ENCODE measurements at places on chromosomes 3 and 15.

GRCh38 chr3:58041826-58042324 lies 33.7 kb downstream of the FLNB start:
- H3K27me3 ChIP-seq: no peaks in the 10 kb centered on the region
- peaks cover 70% of the 10 kb centered on the region for H3K4me1 ChIP-seq
- H3K36me3 ChIP-seq: no peaks in the 10 kb centered on the region
- DNase-seq: peak; percentile 54
- H3K4me3 ChIP-seq: no peak overlapping the region

- no peak for DNase-seq
- H3K4me3 ChIP-seq: no peak overlapping the region
- no peaks in the 10 kb centered on the region for H3K36me3 ChIP-seq
- no peaks in the 10 kb centered on the region for H3K27me3 ChIP-seq
Observed at GRCh38 chr15:52220251-52220650, 29.1 kb upstream of the GNB5 start.

DNA sequence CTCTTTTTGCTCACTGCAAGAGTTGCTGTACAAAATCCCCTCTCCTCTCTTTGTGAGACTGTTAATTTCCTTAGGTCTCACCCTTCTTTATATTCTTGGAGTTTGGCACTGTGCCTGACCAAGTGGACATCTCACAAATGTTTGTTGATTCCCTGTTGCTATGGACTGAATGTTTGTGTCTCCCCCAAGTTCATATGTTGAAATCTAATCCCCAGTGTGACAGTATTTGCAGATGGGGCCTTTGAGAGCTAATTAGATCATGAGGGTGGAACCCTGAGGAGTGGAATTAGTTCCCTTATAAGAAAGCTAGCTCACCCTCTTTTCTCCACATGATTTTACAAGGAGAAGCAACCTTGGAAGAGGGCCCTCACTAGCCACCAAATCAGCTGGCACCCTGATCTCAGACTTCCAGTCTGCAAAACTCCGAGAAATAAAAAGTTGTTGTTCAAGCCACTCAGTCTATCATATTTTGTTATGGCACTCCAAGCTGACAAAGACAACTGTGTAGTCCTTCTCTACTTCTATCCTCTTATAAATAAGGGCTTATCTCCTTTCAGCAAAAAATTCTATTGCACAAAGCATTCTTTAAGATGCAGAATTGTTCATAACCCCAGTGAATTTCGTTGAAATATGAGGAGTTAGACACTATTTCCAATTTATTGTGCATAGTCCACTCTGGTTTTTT lies 65.5 kb upstream of the NPHP3 start:
- peaks cover 2% of the 10 kb centered on the region for H3K27me3 ChIP-seq
- H3K27ac ChIP-seq: no peak overlapping the region
- H3K4me3 ChIP-seq: no peak overlapping the region
- peak; percentile 4 for DNase-seq
- peaks cover 2% of the 10 kb centered on the region for H3K4me1 ChIP-seq

- no peak overlapping the region for H3K27ac ChIP-seq
- peaks cover 7% of the 10 kb centered on the region for H3K4me1 ChIP-seq
- no peaks in the 10 kb centered on the region for H3K36me3 ChIP-seq
- no peaks in the 10 kb centered on the region for H3K27me3 ChIP-seq
Observed at GRCh38 chr15:71390096-71390495, 274.8 kb downstream of the THSD4 start.

DNA sequence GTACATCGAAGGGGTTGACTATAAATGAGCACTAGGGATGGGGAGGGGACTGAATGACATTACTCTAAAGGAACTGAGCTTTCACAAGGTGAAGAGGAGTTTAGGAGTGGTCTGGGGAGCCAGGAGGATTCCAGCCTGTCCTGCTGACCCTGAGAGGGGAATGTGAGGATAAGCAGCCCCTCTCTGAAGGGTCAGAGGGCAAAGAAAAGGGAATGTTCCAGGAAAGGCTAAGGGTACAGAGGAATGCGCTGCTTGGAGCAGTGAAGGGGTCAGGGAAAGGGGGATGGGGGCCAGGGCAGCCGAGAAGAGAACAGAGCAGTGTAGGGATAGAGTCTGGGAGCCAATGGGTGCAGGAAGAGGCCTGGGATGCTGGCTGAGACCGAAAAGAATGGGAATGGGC lies 28.0 kb upstream of the TPM1 start:
- peaks cover 25% of the 10 kb centered on the region for H3K4me1 ChIP-seq
- no peak for DNase-seq
- H3K36me3 ChIP-seq: no peaks in the 10 kb centered on the region
- H3K27me3 ChIP-seq: no peaks in the 10 kb centered on the region
- H3K27ac ChIP-seq: no peak overlapping the region

DNA sequence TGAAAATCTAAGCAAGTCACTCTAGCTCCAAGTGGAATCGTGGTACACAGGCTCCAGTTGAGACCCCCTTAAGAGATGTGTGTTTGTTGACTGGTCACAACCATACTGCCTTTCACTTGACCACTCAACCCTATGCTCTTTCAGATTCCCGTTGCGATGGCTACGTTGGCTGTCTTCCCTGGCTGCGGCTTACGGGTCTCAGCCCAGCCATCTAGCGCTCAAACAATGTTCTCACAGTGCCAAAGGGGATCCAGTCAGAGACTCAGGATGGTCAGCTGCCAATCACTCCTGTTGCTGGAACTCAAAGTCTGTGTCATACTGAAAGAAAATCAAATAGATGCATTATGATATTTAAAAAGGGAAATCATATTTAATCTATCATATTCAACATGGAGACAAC lies 237.6 kb downstream of the ITPR1 start:
- H3K36me3 ChIP-seq: no peaks in the 10 kb centered on the region
- no peak overlapping the region for H3K27ac ChIP-seq
- no peaks in the 10 kb centered on the region for H3K4me1 ChIP-seq
- H3K4me3 ChIP-seq: no peak overlapping the region
- H3K27me3 ChIP-seq: no peaks in the 10 kb centered on the region

- no peak overlapping the region for H3K4me3 ChIP-seq
- peaks cover 25% of the 10 kb centered on the region for H3K4me1 ChIP-seq
- H3K27ac ChIP-seq: no peak overlapping the region
- no peaks in the 10 kb centered on the region for H3K27me3 ChIP-seq
- DNase-seq: no peak
Observed at GRCh38 chr3:184158404-184158803, 3.2 kb downstream of the DVL3 start.

DNA sequence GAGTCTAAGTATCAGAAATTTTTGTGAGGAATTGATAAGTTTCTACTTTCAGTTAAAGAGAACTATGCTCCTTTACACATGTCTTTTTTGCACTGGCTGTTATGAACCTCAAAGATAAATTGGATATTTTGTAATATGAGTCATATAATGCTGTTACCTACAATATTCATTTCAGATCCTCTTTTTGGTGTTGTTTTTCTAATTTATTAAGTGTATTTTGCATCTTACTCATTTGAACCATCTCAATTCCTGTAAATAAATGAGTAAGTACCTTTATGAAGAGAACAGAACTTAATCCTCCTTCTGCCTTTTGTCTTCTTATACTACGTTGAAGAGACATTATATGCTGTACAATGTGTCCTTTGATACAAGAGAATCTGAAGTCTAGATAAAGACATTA lies 74.4 kb downstream of the ZIC1 start:
- H3K4me3 ChIP-seq: no peak overlapping the region
- no peak for DNase-seq
- no peak overlapping the region for H3K27ac ChIP-seq

DNA sequence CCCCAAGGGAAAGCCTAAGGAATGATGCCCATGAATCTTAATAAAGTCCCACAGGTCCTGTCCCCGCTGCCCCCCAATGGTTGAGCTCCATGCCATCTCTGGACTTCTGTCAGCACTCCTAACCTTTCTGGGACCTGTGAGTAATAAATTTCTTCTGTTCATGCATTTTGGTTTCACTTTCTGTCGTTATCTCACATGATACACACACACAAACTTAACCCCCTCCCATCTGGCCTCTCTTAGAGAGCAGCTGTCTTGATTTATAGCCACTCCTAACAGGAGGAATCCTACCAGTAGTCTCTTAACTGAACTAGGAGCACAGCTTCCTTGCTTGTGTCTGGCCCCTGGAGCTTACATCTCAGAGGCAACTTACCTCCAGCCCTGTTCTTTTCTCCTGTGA lies 82.7 kb upstream of the SELENOK start:
- no peaks in the 10 kb centered on the region for H3K36me3 ChIP-seq
- H3K27me3 ChIP-seq: no peaks in the 10 kb centered on the region
- no peaks in the 10 kb centered on the region for H3K4me1 ChIP-seq
- no peak overlapping the region for H3K4me3 ChIP-seq
- H3K27ac ChIP-seq: no peak overlapping the region
- no peak for DNase-seq

DNA sequence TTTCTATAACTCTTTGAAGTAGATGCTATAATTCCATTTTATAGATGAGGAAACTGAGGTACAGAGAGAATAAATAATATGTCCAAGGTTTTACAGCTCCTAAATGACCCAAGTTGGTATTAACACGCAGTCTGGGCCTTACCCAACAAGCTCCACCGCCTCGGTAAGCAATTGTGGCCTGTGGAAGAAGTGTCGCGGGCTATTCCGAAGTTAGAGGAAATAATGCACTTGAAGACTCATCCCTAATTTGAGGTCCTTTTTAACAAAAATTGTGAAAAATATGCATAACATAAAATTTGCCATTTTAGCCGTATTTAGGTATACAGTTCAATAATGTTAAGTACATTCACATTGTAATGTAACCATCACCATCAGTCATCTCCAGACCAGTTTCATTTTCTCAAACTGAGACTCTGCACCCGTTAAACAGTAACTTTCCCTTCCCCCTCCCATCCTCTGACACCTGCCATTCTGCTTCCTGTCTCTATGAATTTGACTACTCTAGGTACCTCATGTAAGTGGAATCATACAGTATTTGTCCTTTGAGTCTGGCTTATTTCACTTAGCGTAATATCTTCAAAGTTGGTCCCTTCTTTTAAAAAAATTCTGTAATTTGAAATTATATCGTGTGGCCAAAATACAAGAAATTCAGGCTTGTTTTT lies 18.2 kb downstream of the IDH3A start:
- no peak for DNase-seq
- no peak overlapping the region for H3K27ac ChIP-seq
- H3K4me3 ChIP-seq: no peak overlapping the region
- no peaks in the 10 kb centered on the region for H3K4me1 ChIP-seq
- H3K27me3 ChIP-seq: no peaks in the 10 kb centered on the region

GRCh38 chr3:30286811-30287210 lies 319.6 kb upstream of the TGFBR2 start:
- H3K27me3 ChIP-seq: no peaks in the 10 kb centered on the region
- H3K27ac ChIP-seq: peak overlapping the region; percentile 60
- H3K4me1 ChIP-seq: peaks cover 77% of the 10 kb centered on the region
- H3K36me3 ChIP-seq: no peaks in the 10 kb centered on the region

- peaks cover 4% of the 10 kb centered on the region for H3K27me3 ChIP-seq
- H3K27ac ChIP-seq: no peak overlapping the region
- DNase-seq: no peak
Observed at GRCh38 chr15:62209322-62209721, 44.2 kb upstream of the C2CD4B start.

GRCh38 chr3:150308037-150308319 lies 100.1 kb upstream of the TSC22D2 start:
- H3K4me3 ChIP-seq: no peak overlapping the region
- H3K27ac ChIP-seq: no peak overlapping the region
- H3K36me3 ChIP-seq: no peaks in the 10 kb centered on the region
- H3K27me3 ChIP-seq: no peaks in the 10 kb centered on the region
- no peak for DNase-seq

DNA sequence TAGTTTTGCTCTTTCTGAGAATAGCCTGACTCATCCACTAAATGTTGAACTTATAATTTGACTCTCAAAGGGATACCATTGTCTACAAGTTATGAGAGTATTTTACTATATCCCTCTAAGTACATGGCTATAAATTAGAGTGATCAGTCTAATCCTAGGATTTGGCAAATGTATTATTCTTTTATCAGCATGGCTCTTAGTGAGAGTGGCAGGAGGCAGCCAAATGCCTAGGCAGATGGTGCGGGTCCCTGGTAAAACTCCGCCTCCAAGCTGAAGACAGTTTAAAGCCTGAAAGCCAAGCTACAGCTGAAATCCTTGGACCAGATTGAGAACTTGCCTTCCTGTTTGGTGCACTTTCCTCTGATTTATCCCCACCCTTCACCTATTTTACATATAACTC lies 631.8 kb downstream of the SQOR start:
- H3K27me3 ChIP-seq: no peaks in the 10 kb centered on the region
- no peaks in the 10 kb centered on the region for H3K4me1 ChIP-seq
- H3K4me3 ChIP-seq: no peak overlapping the region
- no peak for DNase-seq
- H3K27ac ChIP-seq: no peak overlapping the region

- no peaks in the 10 kb centered on the region for H3K4me1 ChIP-seq
- no peak for DNase-seq
- H3K27me3 ChIP-seq: no peaks in the 10 kb centered on the region
- H3K36me3 ChIP-seq: no peaks in the 10 kb centered on the region
Observed at GRCh38 chr3:104598848-104599511, 767.7 kb upstream of the ALCAM start.

GRCh38 chr3:4748701-4749378 lies 230.4 kb upstream of the BHLHE40 start:
- H3K27me3 ChIP-seq: no peaks in the 10 kb centered on the region
- peaks cover 29% of the 10 kb centered on the region for H3K4me1 ChIP-seq
- no peak for DNase-seq
- H3K36me3 ChIP-seq: no peaks in the 10 kb centered on the region
- no peak overlapping the region for H3K4me3 ChIP-seq

GRCh38 chr15:71562251-71562650 lies 248.1 kb upstream of the NR2E3 start:
- no peak overlapping the region for H3K4me3 ChIP-seq
- H3K4me1 ChIP-seq: peaks cover 3% of the 10 kb centered on the region
- H3K27me3 ChIP-seq: no peaks in the 10 kb centered on the region
- DNase-seq: no peak

DNA sequence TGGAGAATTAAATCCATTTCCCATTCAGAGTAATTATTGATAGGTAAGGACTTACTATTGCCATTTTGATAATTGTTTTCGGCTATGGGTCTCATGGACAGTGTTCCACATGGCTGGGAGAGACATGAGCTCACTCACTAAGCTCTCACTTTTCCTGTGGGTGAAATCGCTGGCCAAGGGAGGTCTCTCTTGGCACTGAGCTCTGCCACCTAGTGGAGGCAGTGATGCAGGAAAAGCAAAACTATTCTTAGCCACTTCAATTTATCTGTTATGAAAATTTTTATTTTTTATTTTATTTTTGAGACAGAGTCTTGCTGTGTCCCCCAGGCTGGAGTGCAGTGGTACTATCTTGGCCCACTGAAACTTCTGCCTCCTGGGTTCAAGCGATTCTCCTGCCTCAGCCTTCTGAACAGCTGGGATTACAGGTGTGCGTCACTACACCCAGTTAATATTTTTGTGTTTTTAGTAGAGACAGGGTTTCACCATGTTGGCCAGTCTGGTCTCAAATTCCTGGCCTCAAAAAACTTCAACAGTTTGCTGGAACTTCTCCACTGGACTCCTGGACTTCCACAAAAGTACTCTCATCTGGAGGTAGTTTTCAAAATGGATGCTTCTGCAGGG lies 4.7 kb upstream of the RNF13 start:
- H3K4me3 ChIP-seq: no peak overlapping the region
- no peaks in the 10 kb centered on the region for H3K27me3 ChIP-seq
- H3K4me1 ChIP-seq: peaks cover 5% of the 10 kb centered on the region
- no peaks in the 10 kb centered on the region for H3K36me3 ChIP-seq

GRCh38 chr3:112672716-112673541 lies 32.0 kb upstream of the CCDC80 start:
- no peaks in the 10 kb centered on the region for H3K36me3 ChIP-seq
- no peaks in the 10 kb centered on the region for H3K27me3 ChIP-seq
- H3K4me3 ChIP-seq: no peak overlapping the region

All from endothelial cell of umbilical vein (primary cell).